Fibroblast of lung (primary cell): ENCODE measurements at places on chromosomes 7 and 10. TPM values are rescaled to one million over a fixed set of nuclear protein-coding genes. Genes with fewer than 3 reads are reported as not detected.

DNA sequence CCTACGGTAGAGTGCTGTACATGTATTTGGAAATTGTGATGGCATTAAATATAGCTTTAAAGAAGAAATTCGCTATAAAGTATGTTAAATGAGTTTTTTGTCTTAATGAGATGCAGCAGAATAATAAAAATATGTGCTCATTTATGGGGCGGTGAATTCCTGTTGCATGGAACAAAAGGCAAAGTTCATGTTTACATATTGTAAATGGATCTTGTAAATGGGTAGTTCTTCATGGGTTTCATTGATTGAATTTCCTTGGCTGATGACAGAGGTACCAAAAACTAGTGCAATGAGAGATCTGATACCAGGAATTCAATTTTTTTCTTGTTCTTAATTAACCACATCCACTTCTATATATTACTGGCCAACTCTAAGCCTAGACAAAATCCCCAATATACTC lies 284.2 kb downstream of the SUGCT start:
- H3K4me1 ChIP-seq, result no peaks in the 10 kb centered on the region
- H3K27ac ChIP-seq, result no peak overlapping the region
- H3K36me3 ChIP-seq, result no peaks in the 10 kb centered on the region
- H3K27me3 ChIP-seq, result no peaks in the 10 kb centered on the region

GRCh38 chr10:113221756-113222168 lies 271.7 kb downstream of the TCF7L2 start:
- H3K4me1 ChIP-seq, result no peaks in the 10 kb centered on the region
- H3K4me3 ChIP-seq, result no peak overlapping the region
- no peaks in the 10 kb centered on the region for H3K36me3 ChIP-seq

- no peaks in the 10 kb centered on the region for H3K27me3 ChIP-seq
- DNase-seq, result no peak
- no peaks in the 10 kb centered on the region for H3K36me3 ChIP-seq
- H3K4me1 ChIP-seq, result no peaks in the 10 kb centered on the region
- H3K4me3 ChIP-seq, result no peak overlapping the region
These were observed 27.0 kb upstream of the HIBADH start for GRCh38 chr7:27689591-27690164.

DNA sequence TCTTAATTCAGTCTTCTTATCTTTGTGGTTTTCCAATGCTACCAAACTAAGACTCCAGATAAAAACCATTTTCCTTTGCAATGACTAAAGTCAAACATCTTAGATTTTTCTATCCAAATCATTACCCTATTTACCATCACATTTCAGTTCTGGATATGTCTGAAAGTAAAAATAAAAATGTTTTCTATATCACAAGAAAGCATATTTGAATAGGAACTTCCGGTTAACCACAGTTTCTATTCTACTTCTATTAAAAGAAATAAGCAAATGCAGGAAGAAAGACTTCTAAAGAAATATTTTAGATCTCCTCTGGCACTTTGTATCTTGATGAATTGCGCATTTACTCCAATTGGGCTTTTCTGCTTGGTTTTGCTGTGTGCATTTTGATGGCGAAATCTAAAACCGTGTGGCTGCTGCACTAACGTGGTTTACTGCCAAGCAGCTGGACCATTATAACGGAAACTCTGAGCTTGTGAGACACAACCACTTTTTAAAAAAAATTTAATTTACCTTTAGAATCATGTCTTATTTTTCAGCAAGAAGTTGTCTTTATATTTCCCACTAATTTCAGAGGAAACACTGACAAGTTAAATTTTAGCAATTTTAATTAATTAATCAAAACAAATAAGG lies 146.1 kb downstream of the VPS50 start:
- no peak for DNase-seq
- peaks cover 2% of the 10 kb centered on the region for H3K27me3 ChIP-seq
- no peak overlapping the region for H3K4me3 ChIP-seq
- H3K4me1 ChIP-seq, result no peaks in the 10 kb centered on the region
- H3K27ac ChIP-seq, result no peak overlapping the region
- H3K36me3 ChIP-seq, result no peaks in the 10 kb centered on the region

- H3K27ac ChIP-seq, result no peak overlapping the region
- no peaks in the 10 kb centered on the region for H3K4me1 ChIP-seq
- no peak for DNase-seq
- H3K36me3 ChIP-seq, result no peaks in the 10 kb centered on the region
- no peaks in the 10 kb centered on the region for H3K27me3 ChIP-seq
These were observed 43.0 kb upstream of the SHTN1 start for GRCh38 chr10:117047947-117048346.

- H3K36me3 ChIP-seq, result no peaks in the 10 kb centered on the region
- no peak overlapping the region for H3K27ac ChIP-seq
- no peaks in the 10 kb centered on the region for H3K4me1 ChIP-seq
These were observed 106.2 kb upstream of the CTBP2 start for GRCh38 chr10:125266541-125266940.

GRCh38 chr10:94042001-94042833 lies 48.5 kb downstream of the PLCE1 start:
- H3K4me1 ChIP-seq, result peaks cover 2% of the 10 kb centered on the region
- H3K27ac ChIP-seq, result no peak overlapping the region
- H3K36me3 ChIP-seq, result no peaks in the 10 kb centered on the region
- no peaks in the 10 kb centered on the region for H3K27me3 ChIP-seq
- H3K4me3 ChIP-seq, result no peak overlapping the region

- no peak overlapping the region for H3K4me3 ChIP-seq
- no peak overlapping the region for H3K27ac ChIP-seq
- no peak for DNase-seq
- no peaks in the 10 kb centered on the region for H3K4me1 ChIP-seq
- no peaks in the 10 kb centered on the region for H3K36me3 ChIP-seq
These were observed 109.1 kb downstream of the ELAPOR2 start for GRCh38 chr7:86950360-86950759.

The TRIL gene
- total RNA-seq, result 0.17 and 0.77 TPM in 2 replicates

DNA sequence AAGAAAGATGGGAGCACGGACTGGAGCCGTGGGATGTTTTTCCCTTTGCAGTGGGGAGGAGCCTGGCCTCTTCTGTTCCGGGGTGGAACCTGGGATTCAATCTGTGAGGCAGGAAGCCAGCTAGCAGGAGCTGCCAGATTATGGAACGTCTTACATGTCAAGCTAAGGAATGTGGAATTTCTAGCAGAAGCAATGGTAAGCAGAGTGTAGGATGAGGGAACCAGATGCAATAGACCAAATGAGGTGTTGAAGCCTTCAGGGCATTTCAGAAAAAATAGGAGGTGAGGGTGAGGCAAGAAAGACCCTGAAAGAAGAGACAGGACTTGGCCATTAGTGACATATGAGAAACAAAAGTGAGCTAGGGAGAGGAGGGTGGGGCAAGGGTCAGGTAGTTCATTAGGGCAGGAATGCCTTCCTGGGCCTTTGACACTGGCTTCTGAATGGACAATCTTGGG lies 105.5 kb downstream of the CHN2 start:
- no peaks in the 10 kb centered on the region for H3K4me1 ChIP-seq
- peak; percentile 13 for DNase-seq
- no peak overlapping the region for H3K4me3 ChIP-seq
- no peaks in the 10 kb centered on the region for H3K36me3 ChIP-seq

The NEUROD6 gene
- total RNA-seq, result not detected in 2 replicates

DNA sequence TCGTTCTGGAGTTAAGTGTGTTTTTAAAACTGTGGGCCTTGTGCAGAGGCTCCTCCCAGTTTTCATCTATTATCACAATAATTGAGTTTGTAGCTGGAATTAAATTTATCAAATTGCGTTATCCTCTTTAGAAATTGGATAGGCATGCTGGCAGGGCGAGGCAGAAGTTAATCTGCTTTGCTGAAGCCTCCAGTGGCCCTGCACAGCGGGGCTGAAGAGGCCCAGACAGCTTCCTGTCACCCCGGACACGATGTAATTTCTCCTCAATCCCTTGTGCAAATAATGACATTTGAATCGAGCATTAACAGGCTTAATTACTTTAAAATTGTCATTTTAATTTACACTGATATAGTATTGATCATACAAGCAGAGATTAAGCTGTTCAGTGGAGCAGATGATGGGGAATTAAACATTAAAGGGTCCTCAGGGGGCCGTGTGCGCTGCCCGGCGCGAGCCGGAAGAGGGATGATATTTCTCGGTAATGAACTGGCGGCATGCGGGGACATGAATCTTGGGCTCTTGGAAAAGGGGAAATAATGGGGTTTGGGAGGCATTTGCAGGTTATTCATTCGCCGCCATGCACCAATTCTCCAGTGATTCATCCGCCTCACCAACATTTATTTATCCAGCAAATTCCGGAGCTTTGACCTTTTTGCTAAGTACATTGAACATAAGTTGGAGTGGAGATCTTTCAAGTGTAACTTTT lies 118.5 kb downstream of the NKX6-2 start:
- H3K4me1 ChIP-seq, result peaks cover 8% of the 10 kb centered on the region
- no peaks in the 10 kb centered on the region for H3K36me3 ChIP-seq
- H3K27ac ChIP-seq, result peak overlapping the region; percentile 58
- DNase-seq, result peak; percentile 83
- no peak overlapping the region for H3K4me3 ChIP-seq
- no peaks in the 10 kb centered on the region for H3K27me3 ChIP-seq

- no peak overlapping the region for H3K4me3 ChIP-seq
- H3K4me1 ChIP-seq, result no peaks in the 10 kb centered on the region
- DNase-seq, result no peak
- no peaks in the 10 kb centered on the region for H3K36me3 ChIP-seq
- no peak overlapping the region for H3K27ac ChIP-seq
- no peaks in the 10 kb centered on the region for H3K27me3 ChIP-seq
These were observed 24.5 kb downstream of the TAS2R16 start for GRCh38 chr7:122970740-122971725.

DNA sequence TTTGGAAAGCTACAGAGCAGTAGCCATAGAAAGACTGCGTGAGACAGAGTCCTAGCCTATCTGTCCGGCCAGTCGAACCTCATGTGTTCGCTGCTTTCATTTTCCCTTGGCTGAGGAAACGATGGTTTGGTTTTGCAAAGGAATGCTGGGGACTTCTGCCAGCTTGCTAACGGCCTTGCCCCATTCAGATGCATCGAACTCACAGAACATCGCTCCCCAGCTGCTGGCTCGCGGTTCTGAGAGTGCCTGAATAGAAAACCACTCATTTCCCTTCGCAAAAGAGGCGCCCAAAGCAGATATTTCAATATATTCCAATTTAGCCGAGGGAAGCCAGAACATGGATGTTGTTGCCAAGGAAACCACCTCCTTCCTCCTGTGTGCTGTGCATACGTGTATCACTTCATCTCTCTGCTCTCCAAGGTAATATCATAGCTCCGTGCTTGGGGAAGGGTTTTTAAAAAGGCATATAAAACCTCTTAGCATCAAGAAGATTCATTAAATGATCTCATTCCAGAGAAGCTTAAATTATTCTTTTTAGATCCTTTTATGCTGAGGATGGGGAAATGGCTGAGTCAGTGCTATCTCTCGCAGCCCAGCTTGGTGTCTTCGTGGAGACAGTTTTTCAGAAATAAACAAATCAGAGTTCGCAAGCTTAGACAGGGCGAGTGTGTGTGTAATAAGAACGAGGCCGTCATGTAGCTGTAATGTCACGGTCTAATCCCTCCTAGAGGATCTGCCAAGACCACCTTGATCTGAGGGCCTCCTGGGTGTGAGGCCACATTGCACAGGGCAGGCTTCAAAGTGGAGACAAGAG lies 215.2 kb downstream of the RPS24 start:
- peak; percentile 86 for DNase-seq
- no peaks in the 10 kb centered on the region for H3K27me3 ChIP-seq
- no peaks in the 10 kb centered on the region for H3K36me3 ChIP-seq
- H3K4me3 ChIP-seq, result peak overlapping the region; percentile 30
- peaks cover 18% of the 10 kb centered on the region for H3K4me1 ChIP-seq

- no peak overlapping the region for H3K27ac ChIP-seq
- DNase-seq, result no peak
These were observed 212.2 kb downstream of the PCLO start for GRCh38 chr7:82950436-82950835.

The SFRP5 gene
- total RNA-seq, result not detected in 2 replicates

GRCh38 chr10:79387974-79388850 lies 40.9 kb downstream of the PPIF start:
- no peak overlapping the region for H3K27ac ChIP-seq
- no peak overlapping the region for H3K4me3 ChIP-seq
- no peak for DNase-seq

DNA sequence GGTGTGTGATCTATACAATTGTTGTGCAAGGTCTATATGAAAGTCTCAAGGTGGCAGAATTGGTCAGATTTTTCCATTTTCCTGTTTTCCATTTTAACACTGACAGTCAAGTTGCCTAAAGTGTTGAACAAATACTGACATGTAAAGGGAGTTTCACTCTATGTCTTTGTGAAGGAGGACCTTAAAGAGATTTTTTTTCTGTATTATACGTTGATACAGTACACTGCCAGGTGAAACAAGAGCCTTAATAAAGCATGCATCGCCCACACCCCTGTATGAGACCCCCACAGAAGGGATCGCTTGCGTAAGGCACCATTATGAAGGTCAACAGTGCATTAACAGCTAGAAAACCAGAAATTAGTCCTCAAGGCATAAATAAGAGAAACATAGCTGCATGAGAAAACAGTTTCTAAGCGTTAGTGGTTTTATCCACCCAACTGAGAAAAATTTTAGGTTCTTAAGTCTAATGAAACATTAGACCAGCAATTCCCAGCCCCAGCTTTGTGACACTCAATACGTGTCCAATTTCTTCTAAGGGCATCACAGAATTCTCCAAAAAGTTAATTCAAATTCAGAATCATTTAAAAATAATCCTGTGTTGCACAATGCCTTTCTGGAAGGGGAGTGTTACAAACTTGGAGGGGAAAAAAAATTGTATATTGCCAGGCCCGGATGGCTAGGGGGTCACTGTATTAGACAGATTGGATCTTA lies 6.9 kb downstream of the KLF6 start:
- H3K4me1 ChIP-seq, result peaks cover 23% of the 10 kb centered on the region
- no peak overlapping the region for H3K4me3 ChIP-seq
- DNase-seq, result peak; percentile 39
- H3K27me3 ChIP-seq, result no peaks in the 10 kb centered on the region
- H3K36me3 ChIP-seq, result peaks cover 35% of the 10 kb centered on the region

DNA sequence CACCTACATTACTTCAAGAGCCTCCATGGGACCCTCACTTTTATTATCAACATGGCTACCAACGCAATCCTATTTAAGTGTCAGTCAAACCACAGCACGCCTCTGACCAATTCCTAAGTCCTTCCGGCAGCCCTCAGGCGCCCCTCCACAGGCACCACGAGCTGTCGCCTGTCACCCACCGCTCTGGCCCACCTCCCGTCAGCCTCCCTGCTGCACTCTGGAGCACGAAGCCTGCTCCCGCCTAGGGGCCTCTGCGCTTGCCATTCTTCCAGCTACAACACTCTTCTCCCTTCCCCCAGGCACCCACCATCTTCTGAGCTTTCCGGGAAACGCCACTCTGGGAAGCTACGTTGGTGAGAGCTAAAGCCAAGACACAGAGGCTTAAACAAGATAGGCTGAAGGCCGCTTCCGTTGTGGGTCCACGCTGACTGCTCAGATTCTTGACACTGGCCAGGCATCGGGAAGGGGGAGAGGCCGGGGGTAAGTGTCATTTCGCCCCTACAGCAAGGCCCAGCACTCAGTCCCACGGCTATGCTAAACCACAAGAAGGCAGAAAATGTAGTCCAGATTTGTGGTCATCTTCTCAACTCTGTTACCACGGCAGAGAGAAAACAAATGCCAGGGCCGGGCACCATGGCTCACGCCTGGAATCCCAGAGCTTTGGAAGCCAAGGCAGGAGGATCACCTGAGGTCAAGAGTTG lies 56.7 kb downstream of the GNA12 start:
- no peaks in the 10 kb centered on the region for H3K4me1 ChIP-seq
- peaks cover 8% of the 10 kb centered on the region for H3K36me3 ChIP-seq
- no peak overlapping the region for H3K4me3 ChIP-seq

The FEZF1 gene
- not detected in 2 replicates for total RNA-seq
